ENCODE measurements at places on chromosomes 2 and 18.

DNA sequence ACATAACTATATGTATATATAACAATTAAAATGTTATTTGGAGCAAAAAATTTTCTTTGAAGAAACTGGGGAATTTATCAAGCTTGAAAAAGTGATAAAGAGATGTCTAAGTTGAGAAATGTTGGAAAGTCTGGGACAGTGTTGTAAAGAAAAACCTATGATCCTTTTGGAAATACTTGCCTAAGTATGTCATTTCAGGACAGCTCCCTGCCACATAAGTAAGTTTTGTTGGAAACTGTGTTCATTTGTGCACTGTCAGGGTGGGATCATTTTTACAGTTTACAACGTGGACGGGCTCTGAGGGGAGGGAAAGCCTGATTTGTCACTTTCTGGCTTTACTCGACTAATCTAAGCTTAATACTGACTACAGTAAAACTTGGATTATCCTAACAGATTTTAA is 10.4 kb upstream of the COL3A1 start:
- no peak for DNase-seq

DNA sequence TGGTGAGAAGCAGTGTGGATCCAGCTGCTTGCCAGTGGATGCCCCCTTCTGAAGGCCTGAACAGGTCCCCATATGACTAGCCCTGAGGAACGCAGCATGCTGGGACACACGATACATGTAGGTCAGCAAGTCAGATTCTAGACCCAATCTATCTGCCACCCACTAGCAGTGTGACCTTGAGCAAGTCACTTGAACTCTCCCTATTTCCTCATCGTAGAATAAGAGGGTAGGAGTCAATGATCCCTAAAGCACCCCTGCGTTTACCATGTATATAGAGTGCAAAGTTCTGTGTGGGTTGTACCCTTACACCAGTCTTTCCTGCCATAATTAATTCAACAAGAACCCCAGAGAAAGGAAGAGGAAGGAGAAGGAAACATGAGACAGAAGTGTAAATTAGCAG is 123.7 kb downstream of the GALNT14 start:
- DNase-seq: no peak

- no peak for DNase-seq
These were observed 69.3 kb downstream of the NRP2 start for GRCh38 chr2:205751569-205752031.

DNA sequence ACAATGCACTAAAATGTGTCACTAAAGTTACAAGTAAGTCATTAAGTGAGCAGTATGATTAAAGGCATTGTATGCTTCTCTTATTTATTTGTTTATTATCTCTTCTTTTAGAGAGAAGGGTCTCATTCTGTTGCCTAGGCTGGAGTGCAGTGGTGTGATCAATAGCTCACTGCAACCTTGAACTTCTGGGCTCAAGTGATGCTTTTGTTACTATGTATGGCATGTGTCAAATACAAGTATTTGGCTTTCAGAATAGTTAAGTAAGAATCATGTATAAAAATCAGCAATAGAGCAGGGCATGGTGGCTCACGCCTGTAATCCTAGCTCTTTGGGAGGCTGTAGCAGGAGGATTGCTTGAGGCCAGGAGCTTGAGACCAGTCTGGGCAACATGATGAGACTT is 15.8 kb upstream of the AAK1 start:
- DNase-seq: no peak

GRCh38 chr2:188701836-188702235 is 272.3 kb upstream of the COL3A1 start:
- DNase-seq: no peak

DNA sequence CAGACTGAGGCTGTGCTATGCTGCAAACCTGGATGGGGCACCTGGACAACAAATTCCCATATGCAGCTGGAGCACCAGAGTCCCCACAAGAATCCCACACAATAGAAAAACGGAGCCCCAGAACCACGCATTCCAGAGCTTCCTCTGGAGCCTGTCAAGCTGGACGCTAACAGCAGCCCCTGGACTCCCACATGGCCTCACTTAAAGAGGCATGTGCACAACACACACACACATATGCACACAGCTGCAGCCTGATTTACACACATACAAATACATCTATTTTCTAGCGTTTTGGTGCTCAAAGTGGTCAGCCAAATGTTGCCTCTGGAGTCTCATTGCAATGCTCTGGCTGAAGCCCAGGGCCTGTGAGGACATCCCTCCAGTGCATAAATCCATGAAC is 632.7 kb upstream of the ID2 start:
- no peak for DNase-seq

Data from GDM1 (cell line).